ENCODE measurements at places on chromosomes 3 and 15. TPM values are rescaled to one million over a fixed set of nuclear protein-coding genes. Genes with fewer than 3 reads are reported as not detected.

Gene PLXNA1
- 42.2 TPM for total RNA-seq

Gene AMT
- total RNA-seq = 2.5 TPM

Gene GABRR3
- total RNA-seq = not detected

Gene GOLGA8M
- total RNA-seq = 0.06 TPM

Gene CATSPER2
- total RNA-seq = 0.17 TPM

GRCh38 chr3:130514681-130515080 lies 2.3 kb upstream of the COL6A6 start:
- DNase-seq = no peak

GRCh38 chr3:71582036-71582611 lies 1.4 kb downstream of the FOXP1 start:
- DNase-seq = no peak

GRCh38 chr3:128814060-128814459 lies 65.4 kb upstream of the ACAD9 start:
- DNase-seq = no peak

DNA sequence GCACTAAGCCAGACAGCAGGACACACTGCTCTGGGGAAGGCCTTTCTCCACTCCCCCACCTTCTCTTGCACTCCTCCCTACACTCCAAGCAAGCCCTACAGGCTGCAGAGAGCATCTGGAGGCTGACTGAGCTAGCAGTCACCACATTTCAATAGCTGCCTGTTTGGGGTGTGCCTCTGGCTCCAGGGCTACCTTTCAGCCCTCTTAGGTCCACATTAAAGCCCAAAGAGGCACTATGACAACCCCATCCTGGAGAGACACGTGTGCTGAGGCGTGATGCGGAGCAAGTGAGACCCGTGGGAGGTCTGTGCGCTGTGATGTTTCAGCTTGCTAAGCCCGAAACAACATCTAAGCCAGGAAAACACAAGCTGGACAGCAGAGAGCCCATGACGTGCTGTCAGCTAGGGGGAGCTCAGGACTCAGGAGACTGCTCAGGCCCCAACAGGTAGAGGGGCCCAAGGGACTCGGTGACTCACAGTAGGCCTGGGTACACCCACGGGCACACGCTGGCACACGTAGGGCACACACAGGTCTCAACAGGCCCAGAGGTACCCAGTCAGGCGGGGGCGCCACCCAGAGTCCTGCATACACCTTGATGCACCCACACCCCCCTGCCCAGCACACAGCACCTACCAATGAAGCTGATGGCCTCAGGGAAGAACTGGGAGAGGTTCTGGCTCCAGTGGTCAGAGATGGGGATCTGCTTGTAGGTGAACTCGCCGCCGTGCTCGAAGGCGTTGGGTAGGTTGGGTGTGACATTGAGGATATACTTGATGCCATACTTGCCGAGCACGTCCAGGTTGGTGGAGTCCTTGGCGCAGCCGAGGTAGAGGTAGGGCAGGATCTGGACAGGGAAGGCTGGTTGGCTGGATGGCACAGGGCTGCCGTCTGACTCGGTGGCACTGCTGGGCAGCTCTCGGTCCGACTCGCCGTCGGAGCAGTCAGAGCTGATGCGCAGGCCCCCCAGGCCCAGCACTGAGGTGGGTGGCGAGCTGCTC lies 2.8 kb downstream of the DUSP7 start:
- no peak for DNase-seq
